ENCODE measurements at places on chromosomes 7 and 10.

- DNase-seq: no peak
Measured at GRCh38 chr10:12844811-12845483, 156.6 kb downstream of the CCDC3 start.

GRCh38 chr7:24843821-24844434 is 86.7 kb upstream of the GSDME start:
- DNase-seq: no peak

DNA sequence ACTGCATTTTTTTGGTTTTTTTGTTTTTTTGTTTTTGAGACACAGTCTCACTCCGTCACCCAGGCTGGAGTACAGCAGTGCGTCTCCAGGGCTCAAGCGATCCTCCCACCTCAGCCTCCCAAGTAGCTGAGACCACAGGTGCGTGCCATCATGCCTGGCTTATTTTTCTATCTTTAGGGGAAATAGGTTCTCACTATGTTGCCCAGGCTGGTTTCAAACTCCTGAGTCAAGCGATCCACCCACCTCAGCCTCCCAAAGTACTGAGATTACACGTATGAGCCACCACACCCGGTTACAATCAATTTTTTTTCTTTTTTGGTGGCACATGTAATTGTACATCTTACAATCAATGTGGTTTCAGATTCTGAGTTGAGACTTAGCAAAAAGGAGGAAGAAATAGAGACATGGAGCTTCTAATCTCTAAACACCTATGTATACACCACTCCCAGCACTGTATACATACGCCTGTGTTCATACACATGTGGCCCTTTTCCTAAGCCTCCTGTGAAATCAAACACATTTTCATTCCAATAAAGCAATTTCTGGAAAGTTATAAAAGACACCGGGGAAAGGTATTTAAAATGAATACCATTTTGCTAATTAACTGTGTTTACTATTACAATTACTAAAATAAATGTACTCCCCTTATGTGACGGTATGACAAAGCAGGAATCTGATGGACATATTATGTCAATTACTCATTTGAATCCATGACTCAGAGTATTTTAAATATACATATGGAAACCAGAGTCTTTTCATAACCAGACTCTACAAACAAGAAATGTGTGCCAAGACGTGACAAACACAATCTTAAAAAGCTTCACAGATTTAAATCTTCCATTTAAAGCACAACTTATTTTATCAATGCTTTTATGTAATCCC is 40.9 kb downstream of the SMURF1 start:
- DNase-seq: no peak

DNA sequence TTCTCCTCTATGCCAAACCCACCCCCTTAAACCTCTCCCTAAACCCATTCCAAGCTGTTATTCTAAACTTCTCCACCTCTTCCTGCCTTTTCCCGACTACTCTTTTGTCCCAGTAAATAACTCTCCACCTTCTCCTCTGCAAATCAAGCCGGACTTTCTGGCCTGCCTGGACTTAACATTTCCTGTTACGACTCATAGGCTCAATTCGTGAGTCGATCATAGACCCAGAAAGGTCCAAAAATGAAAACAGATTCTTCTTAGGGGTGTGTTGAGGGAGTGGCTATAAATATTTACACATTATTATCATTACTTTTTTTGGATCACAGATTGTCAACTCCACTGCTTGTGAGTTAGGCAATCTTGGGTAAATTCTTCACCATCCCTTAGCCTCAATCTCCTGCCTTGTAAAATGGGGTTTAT is 59.0 kb upstream of the HABP2 start:
- no peak for DNase-seq

DNA sequence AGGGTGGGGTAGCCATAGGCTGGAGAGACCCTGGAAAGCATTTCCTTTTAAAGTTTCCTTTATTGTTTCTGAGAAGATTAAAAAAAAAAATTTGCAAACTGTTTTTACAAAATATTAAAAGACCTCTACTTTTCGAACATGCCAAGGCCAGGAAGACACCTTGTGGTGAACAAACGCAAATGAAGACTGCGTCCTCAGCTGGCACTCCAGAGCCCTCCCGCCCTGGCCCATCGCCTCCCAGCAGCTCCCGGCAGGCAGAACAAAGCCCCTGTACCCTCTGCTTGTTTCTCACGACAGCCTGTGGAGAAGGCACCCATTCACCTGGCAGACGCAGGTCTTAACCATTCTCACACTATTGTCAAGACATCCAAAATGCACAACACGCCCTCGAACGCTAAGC is 56.4 kb downstream of the ESYT2 start:
- no peak for DNase-seq

GRCh38 chr10:132906106-132906505 is 36.3 kb downstream of the CFAP46 start:
- DNase-seq: no peak

- DNase-seq: no peak
Measured at GRCh38 chr7:295155-296154, 5.5 kb downstream of the FOXL3 start.

- no peak for DNase-seq
Measured at GRCh38 chr7:115226410-115226809, 304.5 kb downstream of the MDFIC start.

DNA sequence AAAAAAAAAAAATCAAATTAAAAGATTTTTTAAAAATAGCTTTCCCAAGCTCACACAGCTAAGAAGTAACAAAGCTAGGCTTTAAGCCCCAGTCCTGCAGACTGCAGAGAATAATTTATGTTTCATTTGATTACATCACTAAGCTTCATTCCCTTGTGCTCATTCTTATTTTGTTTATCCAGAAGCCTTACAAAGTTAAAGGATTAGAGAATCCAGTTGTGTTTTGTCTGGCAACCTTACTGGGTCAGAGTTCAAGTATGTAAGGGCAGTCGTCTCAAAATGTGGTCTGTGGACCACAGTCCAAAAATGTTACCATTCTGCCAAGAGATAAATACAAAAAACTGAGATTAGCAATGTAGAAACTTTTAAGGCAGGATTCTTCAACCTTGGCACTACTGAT is 32.1 kb upstream of the EZH2 start:
- DNase-seq: no peak
